ENCODE measurements at places on chromosomes 16 and 17.

- no peak for DNase-seq
Observed at GRCh38 chr17:39139561-39139960, 11.9 kb downstream of the PLXDC1 start.

DNA sequence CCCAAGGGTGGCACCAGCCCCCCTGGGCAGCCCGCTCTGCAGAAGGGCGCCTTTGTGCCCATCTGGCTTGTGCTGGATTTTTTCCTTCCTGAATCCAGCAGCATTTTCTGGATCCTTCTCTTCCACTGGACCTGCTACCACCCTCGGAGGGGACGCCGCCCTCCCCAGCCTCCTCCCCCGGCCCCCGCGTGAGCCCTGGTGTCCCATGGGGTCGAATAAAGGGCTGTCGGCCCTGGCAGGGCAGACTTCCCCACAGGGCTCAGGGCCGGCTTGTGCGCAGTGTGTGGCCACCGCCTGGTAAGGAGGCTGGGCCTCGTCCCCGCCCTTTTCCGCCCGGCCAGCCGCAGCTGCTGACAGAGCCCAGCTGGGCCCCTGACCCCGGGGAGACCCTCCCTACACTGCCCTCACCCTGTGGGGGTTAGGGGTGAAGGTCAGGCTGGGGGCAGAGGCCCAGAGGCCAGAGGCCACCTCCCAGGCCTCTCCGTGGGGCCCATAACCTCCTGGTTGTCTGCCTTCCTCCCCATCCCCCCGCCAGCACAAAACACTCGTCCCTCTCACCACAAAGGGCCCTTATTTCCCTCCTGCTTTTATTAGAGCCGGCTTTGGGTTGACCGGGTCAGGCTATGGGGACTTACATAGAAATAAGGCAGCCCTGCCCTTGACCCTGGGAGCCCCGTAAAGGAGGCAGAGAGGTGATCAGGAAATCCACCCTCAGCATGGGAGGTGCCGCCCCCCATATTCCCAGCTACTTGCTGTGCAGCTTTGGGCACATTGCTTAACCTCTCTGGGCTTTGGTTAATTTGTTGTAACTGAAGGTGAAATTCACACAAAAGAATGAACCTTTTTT, 179.3 kb upstream of the CIBAR2 start:
- no peak for DNase-seq

DNA sequence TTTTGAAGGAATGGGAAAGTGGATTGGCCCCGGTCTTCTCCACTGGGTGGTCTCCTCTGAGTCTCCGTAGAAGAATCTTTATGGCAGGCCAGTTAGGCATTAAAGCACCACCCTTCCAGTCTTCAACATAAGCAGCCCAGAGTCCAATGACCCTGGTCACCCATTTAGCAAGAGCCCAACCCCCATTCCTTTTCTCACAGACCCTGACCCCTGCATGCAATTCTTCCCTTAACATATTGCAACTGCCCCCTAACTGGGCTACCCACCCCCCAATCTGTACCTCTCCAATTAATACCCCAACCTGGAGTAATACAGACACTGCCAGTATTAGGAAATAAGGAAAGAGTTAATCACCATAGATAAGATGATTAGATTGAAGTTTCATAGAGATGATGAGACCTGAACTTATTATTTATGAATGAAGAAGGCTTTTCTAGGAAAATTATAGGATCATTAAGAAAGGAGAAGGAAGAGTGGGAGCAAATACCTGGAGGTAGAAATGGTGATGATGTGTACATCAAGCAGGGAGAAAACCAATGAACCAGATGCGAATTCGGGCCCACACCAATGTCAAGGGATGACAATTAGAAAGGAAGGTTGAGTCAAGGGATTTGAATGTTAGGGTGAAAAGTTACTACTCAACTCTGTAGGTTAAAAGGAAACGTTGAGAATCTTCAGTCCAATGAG, 2.4 kb downstream of the CCL2 start:
- DNase-seq = no peak

GRCh38 chr16:29899516-29900101, at the start of gene SEZ6L2:
Gene SEZ6L2 (minus strand): TSS chr16:29899550. CDS start chr16:29899019, 531 bp downstream.
- peak; percentile 70 for DNase-seq

GRCh38 chr17:50307654-50308053, 33.4 kb downstream of the TMEM92 start:
- no peak for DNase-seq

DNA sequence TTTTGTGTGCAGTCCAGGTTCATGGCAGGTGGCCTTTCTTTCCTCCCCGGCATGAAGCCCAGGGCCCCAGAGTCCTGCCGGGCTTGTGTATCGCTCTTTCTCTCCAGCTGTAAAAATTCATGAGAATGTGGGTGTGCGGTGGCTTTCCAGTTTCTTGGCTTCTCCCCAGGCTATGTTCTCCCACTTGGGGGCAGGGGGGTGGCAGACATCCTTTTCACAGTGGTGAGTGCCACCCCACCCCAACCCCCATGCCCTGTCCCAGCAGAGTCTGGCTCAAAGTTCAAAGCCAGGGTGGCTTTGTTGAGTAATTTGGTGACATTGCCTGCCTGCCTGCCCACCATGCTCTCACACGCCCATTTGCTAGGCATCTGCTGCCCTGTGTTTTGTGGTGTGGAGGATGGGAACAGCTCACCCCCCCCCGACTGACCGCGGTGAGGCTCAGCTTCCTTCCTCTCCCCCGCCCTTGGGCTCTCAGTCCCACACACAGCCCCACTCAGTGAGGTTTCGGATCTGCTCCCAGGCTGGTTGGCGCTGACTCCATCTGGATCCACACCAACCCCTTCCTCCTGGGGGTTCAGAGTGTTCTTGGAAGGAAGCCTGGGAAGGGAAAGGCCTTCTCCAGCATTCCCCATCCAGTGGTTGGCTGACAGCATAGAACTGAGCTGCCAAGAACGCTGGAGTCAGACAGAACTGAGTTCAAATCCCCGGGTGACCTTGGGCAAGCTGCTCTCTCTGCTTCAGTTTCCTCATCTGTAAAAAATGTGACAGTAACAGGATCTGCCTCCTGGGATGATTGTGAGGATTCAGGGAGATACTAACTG, 36.0 kb downstream of the CHD9 start:
- DNase-seq = no peak

GRCh38 chr16:27098366-27099049, 31.8 kb downstream of the C16orf82 start:
- no peak for DNase-seq

DNA sequence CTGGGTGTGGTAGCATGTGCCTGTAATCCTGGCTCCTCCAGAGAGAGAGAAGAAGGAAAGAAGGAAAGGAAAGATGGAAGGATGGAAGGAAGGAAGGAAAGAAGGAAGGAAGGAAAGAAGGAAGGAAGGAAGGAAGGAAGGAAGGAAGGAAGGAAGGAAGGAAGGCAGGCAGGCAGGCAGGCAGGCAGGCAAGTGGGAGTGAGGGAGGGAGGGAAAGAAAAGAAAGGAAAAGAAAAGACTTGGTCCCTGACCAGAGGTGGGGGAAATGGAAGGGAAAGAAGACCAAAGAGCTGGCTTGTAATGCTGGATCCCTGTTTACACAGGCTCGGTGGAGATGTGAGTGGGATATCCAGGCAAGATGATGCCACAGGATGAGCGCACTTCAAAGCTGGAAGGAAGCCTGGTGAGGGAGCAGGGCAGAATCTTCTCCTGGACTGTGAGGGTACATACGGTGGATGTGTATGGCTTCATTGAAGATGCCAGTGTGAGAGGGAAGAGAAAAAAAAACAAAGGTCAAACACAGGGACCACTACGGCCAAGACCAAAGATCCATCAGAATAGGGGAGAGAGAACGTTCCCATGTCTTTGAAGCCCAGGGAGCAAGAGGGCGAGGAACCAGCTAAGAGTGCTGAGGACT, 2.1 kb downstream of the CES1 start:
- DNase-seq = no peak

GRCh38 chr16:85611444-85612190, 1.5 kb upstream of the GSE1 start:
- no peak for DNase-seq

DNA sequence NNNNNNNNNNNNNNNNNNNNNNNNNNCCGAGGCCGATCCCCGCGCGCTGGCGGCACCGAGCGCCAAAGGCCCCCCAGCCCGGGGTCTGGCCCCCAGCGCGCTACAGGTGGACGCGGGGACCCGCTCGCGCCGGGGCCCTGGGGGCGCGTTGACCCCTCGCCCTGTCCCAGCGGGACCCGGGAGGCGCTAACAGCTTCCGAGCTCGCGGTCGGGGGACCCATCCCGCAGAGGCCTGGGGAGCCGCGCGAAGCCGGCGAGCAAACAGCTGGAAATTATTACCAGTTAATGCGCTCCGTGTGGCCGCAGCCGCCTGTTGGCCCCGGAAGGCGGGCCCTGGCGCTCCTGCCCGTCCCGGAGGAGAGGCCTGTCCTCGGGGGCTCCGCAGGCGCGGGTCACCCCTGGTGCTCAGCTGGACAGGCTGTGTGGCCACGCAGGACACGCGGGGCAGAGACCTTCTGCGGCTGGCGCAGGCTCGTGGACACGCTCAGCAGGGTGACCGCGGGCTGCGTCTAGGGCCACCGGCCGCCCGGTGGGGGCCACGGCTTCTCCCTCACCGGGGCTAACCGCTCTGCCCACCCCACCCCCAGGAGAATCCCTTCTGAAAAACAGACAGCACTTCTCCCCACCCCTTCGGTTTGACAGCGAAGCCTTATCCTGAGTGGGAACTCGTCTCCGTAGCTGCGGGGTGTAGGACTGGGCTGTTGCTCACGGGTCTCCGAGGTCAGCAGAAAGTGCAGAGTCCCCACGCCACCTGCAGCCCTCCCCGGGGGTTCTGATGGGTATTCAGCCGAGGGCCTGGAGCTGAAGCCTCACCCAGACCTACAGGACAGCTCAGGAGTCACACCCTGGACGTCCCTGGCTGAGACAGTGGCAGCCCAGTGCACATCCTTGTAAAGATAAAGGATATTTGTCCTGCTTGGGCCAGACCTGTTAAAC, 138.7 kb upstream of the RPH3AL start:
- no peak for DNase-seq

DNA sequence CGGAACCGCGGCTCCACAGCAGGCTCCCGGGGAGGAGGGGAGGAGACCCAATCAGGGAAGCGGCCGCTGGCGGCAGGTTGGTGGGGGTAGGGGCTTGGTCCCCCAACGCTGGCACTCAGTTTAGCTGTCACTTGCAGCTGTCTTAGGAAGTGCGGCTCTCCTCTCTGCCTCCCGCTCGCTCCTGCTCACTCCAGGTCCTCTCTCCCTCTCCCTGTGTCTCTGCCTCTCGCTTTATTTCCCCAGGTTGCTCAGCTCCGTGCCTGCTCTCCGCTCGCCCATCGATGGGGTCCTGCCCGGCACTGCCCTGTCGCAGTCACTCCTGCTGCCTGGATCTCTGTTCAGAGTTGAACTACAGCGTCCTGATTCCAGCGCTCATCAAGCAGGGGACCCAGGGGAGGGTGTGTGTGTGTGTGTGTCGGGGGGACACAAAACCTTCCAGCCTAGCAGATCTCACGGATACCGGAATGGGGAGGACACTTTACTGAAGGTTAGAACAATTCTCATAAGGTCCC, 145.6 kb downstream of the ENGASE start:
- no peak for DNase-seq

DNA sequence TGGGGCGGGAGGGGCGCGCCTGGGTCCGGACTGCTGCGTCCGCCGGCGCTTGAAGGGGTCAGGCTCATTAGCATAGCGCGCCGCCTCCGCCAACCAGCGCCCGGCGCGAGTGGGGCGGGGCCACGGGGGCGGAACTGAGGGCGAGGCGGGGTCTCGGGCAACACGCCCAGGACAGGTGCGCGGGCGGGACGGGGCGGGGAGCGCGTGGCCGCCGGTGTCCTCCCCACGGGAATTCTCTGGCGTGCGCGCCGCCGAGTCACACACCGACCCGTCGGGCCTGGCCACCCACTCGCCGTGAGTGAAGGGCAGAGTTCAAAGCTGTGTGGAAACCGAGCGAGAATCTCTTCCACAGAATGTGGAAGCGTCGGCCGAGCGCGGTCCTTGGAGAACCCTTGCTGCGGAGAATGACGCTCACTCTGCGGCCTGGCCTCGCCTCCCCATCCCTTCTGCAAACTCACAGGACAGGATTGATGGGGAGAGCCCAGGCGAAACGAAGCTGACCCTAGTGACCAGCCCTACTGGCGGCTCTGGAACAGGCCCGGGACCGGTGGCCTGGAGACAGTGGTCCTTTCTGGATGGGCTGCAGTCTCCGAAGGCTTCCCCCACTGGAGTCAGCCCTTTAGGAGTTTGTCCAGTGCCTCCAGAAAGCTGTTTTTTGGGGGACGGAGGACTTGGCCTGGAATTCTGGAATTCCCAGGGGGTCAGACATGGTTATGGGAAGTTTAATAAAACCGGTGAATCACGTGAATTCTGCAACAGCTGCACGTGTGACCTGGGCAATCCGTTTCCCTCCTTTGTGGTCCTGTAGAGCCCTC, at the start of gene SNAI3:
TSS of gene SNAI3 (minus strand) at position 69 of the 815 bp plus-strand sequence. CDS start 101 bp downstream, outside the sequence.
- DNase-seq = no peak

DNA sequence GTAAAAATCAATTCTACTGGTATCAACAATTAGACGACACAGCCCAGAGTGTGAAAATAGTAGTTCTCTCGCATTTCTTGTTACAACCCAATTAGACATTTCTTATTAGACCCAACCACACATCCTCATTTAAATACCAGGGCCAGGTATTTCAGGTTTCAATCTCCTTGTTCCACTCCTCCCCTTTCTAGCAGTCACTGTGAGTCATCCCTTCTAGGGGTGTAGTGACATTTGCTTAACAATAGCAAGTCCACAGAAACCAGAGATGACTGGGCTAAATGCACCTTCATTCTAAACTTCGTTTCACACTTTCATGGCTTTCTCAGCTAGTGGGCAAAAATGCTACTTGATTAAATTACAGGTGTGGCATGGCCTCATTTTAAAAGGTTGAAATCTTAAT, 116.9 kb upstream of the CACNG3 start:
- no peak for DNase-seq

GRCh38 chr16:27381236-27381635, 20.7 kb upstream of the IL21R start:
- DNase-seq = no peak

GRCh38 chr17:79685121-79685520, 45.6 kb upstream of the ENPP7 start:
- DNase-seq = no peak

DNA sequence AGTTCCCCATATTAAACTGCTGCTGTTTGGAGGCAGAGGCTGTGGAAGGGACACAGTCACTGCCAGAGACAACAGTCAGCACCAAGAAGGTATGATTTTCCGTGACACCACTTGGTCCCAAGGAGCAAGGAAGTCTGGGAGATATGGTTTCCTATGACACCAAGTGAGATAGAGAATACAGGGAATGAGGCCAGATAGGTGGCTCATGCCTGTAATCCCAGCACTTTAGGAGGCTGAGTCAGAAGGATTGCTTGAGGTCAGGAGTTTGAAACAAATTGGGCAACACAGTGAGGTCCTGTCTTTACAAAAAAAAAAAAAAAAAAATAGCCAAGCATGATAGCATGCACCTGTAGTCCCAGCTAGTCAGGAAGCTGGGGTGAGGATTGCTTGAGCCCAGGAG, 90.8 kb downstream of the ABCC12 start:
- no peak for DNase-seq

GRCh38 chr17:41338961-41339485, 11.6 kb downstream of the KRT33A start:
- no peak for DNase-seq

DNA sequence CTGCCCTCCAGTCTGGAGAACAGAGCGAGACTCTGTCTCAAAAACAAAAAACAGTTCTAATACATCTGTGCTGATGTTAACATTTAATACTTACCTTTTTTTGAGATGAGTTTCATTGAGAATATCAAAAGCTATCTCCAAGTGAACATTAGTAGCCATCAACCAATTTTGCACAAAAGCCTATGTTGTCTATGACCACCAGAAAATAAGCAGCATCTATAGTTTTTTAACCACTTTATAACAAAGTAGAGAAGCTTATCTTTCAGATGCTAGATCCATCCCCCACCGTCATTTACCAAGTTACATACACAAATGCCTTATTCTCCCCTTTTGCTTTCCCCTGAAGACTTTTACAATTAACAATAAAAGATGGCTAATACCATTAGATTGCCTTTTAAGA, 4.1 kb downstream of the SRSF1 start:
- no peak for DNase-seq

Data from epithelial cell of proximal tubule (primary cell).